ENCODE measurements at places on chromosomes 5 and 9.

DNA sequence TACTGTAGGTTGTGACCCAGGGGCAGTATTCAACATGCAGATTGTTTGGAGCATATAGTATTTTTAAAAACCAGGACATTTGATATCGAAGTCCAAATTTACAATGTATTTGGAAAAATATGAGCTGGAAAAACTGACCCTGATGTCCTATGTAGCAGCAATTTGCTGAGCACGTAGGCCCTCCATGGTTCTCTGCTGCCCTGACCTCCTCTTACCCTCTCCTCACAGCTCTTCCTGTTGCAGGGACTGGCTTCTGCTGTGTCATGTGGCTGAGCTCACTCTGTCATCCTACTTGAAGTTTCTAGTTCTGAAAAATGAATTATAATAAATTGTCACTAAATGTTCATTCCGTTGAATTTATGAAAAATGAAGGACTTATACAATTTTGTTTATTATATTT is 4.1 kb upstream of the ASPN start:
- DNase-seq: no peak

DNA sequence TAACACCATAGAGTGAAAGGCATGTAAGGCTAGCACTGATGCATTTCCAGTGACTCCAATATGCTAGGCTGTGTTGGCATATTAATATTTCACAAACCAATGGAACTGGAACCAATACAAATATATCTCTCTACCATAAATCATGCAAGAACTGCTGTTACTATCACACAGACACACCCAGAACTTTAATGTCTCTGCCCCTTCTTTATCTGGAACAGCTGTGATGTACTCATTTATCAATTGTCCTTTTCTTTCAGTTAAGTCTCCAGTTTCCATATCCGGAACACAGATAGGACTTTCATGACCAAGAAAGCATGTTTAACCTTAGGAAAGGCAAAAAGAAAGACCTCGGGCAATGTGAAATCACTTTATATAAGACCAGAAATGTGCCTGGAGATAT is 70.3 kb downstream of the SPTLC1 start:
- no peak for DNase-seq

- no peak for DNase-seq
These were observed 38.9 kb downstream of the CDH6 start for GRCh38 chr5:31232273-31232888.

DNA sequence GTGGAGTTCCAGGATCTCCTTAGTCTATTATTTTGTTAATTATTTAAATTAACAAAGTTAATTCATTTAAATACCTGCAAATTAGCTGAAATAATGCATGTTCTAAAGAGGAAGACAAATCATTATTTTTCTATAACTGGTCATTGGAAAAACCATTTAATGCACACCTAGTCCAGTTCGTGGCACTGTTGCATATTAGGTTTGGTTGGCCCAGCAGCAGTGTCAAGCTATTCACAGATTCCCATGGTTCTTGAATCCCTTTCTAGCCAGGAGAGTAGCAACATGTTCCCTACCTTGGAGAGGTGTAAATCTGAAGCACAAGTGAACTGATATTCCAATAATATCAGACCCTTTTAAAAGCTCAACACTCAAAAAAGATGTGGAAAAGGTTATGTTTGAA is 155.2 kb downstream of the TMEM161B start:
- no peak for DNase-seq

GRCh38 chr5:160978944-160979343 is 126.9 kb upstream of the ATP10B start:
- no peak for DNase-seq

GRCh38 chr9:35203528-35203927 is 41.7 kb downstream of the UNC13B start:
- no peak for DNase-seq

DNA sequence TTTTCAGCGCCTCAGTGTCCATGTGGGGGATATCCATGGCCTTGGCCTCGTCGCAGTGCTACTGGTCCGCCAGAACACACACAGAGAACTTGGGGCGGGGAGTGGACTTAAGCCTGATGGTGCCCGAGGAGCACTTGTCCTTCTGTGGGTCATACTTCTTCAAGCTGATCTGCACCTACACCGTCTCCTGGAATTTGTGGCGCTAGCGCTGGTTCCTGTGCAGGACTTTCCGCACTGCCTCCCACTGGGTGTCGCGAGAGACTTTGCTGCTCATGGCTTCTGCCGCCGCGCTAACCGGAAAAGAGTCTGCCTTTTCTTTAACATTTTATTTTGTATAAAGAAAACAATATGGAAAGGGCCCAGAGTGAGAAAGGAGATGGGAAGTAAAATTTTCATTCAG is 266.9 kb downstream of the COX7C start:
- DNase-seq: no peak

- no peak for DNase-seq
These were observed 52.1 kb downstream of the C6 start for GRCh38 chr5:41161271-41161670.

DNA sequence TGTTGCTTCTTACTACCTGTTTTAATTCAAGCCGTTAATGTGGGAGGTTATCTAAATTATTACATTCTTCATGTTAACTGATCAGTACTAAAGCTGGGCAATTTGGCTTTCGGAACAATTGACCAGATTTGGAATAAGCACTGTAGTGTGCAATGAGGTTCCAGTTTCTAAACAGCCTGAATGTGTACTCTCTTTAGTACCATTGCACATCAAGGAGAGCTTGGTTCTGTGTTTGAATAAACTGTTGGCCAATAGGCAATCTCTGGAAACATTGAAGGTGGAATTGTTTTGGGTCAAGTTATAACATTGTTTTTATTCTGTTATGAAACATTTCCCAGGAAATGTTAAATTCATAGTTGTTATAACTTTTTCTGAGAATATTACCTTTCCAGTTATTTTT is 105.2 kb downstream of the PBX3 start:
- no peak for DNase-seq

DNA sequence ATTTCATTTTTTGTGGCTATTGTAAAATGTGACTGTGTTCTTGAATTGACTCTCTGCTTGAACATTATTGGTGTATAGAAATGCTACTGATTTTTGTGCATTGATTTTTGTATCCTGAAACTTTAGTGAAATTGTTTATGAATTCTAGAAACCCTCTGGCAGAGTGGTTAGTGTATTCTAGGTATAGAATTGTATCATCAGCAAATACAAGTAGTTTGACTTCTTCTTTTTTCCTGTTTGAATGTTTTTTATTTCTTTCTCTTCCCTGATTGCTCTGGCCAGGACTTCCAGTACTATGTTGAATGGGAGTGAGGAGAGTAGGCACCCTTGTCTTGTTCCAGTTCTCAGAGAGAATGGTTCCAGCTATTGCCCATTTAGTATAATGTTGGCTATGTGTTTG is 88.8 kb upstream of the HMHB1 start:
- no peak for DNase-seq

DNA sequence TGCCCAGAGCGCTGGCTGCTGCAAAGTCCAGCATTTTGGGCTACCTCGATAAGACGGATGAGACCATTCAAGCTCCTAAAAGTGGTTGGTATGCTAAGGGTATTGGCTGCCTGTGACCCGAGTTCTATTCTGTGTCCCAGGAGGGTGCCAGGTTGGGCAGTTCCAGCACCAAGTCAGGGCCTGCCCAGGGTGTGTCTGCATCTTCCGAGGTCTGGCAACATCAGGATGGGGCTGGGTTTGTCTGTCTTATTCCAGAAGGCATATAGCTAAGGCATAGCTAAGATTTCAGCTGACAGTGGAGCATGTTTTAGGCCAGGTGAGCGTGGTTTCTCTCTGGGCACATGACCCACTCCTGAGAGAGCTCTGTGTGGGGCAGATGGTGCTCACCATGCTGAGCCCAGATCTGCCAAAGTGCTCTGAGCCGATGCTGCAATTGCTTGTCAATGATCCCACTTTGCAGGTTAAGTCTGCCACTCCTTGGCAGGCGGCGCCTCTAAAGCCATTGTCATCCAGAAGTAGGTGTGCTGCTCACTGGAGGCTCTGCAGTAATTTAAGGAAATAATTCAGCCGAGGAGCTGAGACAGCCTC is 7.8 kb downstream of the SLC9A3 start:
- DNase-seq: no peak

DNA sequence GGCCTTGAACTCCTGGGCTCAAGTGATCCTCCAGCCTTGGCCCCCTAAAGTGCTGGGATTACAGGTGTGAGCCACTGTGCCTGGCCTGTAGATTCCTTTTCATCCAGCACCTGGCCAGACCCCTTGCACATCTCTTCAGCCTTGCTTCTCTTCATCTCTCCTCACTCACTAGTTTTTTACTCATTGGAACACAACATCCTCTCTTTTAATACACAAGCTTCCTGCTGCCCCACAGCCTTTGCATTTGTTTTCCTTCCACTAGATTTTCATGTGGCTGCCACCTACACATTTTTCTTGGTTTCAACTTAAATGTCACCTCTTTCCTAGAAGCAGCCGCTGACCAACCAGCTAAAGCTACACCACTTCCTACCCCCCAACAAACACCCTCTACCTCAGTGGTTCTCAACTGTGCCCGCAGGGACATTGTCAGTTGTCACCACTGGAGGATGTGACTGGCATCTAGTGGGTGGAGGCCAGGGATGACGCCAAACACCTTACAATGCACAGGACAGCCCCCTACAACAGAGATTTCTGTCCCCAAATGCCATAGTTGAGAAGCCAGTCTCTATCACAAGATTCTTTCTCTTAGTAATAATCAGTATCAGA is 33.7 kb downstream of the HAVCR1 start:
- DNase-seq: no peak

- DNase-seq: no peak
These were observed 80.2 kb upstream of the MIER3 start for GRCh38 chr5:57032151-57032551.

- DNase-seq: no peak
These were observed 37.3 kb downstream of the CAPSL start for GRCh38 chr5:35900972-35901695.

DNA sequence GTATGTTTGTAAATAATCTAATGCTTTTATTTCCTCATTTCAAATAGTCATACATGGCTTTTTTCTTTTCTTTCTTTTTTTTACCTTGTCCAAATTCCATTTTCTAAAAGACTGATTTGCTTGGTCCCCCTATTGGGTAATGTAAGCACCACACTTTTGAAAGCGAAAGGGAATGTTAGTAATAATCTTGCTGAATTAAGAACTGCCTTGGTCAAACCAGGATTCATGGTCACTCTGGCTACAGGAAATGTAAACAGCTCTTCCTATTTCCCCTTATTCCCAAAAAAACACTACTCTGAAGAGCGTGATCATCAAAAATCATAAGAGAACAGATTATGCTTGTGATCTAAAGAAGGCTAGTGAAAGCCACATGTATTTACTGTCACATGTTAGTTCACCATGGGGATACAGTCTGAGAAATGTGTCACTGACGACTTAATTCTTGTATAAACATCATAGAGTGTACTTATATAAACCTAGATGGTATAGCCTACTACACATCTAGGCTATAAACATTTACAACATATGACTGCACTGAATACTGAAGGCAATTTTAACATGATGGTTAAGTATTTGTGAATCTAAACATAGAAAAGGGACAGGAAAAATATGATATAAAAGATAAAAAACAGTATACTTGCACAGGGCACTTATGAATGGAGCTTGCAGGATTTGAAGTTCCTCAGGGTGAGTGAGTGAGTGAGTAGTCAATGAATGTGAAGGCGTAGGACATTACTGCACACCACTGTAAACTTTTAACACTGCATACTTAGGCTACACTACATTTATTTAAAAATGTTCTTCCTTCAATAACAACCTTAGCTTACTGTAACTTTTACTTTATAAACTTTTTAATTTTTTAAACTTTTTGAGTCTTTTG is 75.3 kb downstream of the HMGCR start:
- no peak for DNase-seq

DNA sequence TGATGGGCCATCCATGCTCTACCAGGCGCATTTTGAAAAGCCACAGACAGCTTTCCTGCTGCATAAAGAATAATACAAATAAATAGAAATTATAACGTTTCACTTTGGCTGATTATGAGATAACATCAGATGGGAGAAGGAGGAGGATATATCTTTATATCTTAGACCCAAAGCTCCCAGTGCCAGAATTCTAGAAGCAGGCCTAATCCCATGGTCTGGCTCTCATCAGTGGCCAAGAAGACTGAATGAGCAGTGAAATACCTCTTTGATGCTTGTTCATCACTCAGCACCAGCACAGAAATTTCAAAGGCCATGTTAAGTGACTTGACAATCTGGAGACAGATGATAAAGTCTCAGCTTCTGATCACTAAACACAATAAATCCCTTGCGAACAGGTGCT is 107.6 kb downstream of the PPP2R2B start:
- no peak for DNase-seq

DNA sequence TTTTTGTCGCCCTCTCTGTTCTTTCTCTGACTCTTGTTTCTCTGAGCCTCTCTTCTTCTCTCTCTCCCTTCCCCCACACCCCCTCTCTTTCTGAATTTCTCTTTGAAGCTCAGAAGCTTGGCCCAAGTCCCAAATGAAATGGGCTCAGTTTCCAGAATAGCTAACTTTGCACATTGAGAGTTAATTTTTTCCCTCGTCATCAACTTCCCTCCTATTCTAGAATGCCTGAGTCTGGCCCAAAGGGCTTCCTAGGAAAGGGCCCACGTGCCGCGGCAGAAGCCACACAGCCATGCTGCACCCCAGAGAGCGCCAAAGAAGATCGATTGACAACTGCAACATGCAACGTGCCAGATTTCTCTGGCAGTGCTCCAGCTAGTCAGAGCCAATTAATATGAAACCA is 588.8 kb upstream of the KLF4 start:
- no peak for DNase-seq

DNA sequence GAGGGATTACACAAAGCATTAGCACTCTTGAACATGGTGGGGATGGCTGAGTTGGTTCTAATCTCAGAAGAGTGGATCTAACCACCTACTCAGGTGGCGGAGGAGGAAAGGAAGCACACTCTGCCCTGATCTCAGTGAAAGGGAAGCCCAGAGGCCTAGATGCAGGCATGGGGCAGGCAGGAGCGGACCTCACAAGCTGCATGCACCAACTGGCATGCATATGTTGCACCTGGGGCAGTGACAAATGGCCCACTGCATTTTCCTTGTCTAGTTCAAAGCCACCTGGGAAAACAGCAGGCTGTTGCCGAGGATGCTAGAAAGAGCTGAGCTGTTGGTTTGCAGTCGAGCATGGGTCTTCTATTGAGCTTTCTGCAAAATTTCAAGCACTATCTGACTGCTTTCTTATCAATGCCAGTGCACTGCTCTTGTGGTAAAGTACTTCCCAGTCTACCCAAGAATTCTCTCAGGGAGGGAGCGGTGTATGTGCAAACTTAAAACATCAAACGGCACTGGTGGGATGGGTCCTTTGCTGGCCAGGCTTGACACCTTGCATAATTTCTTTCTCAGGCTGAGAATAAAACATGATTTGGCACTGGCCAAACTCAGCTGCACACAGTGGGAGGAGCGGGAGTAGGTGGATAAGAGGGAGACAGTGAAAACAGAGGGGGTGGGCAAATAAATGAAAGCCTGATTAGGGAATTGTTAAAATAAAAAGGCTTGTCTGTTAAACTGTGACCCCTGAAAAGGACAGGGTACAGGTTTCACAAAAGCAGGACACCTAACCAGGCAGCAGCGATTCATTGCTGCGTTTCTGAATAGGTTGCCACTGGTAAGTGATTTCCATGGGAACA is 108.9 kb downstream of the MARCHF3 start:
- DNase-seq: no peak
